Posterior vena cava (tissue), 2 donors: ENCODE measurements at places on chromosomes 7 and 10. TPM values are rescaled to one million over a fixed set of nuclear protein-coding genes. Genes with fewer than 3 reads are reported as not detected.
A peak's percentile ranks its signal among the peaks of the same experiment; 100 is the strongest.

DNA sequence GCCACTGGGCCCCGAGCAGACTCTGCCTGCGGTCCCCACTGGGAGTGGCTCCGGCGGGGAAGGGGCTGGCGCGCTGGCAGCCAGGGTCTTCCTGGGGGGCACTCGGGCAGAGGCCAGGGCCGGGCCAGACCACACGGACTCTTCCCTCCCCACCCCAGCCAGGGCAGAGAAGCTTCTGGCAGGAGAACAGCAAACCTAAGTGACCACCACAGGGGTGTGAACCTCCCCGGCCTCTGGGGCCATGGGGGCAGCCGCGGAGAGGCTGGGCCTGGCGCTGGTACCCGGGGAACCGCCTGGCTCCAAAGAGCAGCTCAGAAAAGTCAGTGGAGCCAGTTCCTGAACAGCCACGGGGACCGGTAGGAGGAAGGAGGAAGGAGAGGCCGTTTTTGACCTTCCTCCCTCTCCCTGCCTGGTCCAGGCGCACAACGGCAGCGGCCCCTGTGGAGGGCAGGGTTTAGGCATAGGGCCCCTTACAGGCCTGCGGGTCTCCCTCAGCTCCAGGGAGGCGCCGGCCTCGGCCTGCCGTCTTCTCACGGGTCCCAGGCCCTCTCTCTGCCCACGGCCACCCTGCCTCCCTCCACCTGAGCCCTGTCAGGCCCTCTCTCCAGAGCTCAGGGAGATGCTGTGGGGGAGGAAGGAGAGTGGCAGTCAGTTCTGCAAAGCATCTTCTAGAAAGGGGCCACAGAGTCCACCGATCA, 51.8 kb downstream of the TMEM209 start:
- DNase-seq, result peak; percentile 79

DNA sequence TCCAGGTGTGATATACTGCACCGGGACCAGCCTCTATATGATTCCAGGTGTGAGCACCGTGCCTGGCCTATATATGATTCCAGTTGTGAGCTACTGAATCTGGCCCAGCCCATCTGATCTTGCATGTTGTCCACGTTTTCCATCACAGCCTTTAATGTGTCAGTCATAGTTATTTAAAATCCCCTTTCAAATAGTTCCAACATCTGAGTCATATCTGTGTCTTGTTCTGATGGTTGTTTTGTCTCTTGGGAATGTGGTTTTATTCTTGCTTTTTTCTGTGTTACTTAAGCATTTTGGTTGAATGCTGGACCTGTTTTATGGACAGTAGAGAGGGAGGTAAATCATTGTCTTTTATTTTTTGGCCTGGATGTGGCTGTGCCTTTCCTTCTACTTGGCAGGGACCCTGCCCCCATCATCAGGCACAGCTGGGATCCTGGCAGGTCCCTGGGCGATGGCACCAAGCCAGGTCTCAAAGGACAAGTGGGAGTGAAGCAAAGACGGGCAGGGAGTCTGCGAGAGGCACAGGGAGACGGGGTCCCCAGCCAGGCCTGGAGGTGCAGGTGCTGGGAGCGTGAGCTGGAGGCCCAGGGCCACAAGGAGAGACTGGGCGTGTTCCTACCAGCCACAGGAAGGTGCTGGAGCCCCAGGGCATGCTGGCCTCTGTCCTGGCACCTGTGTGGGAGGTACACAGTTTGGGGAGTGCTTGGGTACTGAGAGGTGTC, 94.7 kb downstream of the DYNC2I1 start:
- DNase-seq, result no peak

DNA sequence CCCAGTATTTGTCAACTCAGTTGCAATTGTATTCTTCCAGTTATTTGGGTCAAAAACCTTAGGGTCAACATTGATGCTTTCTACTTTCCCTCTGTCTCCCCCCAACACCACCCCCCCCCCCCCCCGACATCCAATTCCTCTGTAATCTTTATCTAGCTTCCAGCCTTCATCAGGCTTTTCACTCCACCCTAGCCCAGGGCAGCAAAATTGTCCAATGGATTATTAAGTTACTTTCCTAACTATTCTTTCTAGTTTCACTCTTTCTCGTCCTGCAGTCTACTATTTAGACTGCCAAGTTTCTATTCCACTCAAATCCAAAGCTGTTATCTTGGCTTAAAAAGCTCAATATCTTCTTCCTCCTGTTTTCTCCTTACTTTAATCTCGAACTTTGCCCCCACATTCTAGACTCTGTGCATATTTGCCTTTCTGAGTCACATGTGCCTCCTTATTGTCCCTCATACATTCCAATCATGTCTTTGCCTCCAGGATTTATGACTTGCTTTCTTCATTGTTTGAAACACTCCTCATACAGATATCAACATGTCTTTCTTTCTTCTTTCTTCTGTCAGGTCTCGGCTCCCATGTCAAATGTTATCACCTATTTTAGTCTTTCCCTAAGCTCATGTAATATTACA, 196.6 kb upstream of the TMEM196 start:
- DNase-seq, result no peak

DNA sequence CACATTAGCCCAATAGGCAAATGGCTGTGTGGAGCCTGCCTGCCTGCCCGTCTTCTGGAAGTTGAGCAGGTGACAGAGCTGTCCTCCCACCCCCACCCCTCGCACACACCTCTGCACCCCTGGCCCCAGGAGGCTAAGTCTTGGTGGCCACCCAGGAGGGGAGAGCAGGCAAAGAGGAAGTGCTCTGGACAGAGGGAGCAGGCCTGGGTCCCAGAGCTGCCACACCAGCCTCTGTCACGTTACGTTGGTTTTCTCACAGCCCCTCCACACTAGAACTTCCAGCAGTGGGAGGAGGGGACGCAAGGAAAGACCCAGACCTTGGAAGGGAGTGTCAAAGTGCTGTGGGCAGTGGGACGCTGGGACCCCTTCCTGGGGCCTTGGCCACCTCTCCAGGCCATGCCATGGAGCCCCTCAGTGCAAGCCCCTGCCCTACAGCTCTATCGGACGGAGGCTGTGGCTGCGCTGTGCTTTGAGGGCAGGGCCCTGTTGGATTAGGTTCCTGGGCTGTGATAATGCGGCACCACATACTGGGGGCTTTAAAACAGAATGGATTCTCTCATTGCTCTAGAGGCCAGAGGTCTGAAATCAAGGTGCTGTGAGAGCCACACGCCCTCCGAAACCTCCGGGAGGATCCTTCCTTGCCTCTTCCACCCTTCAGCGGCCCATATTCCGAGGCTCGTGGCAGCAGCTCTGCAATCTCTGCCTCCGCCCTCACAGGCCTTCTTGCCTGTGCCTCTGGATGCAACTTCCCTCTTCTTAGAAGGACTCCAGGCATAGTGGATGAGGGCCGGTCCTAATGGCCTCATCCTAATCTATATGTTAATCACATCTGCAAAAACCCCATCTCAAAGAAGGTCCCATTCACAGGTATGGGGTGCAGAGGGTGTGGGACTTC, 9.9 kb downstream of the PRKAG2 start:
- peak; percentile 67 for DNase-seq

DNA sequence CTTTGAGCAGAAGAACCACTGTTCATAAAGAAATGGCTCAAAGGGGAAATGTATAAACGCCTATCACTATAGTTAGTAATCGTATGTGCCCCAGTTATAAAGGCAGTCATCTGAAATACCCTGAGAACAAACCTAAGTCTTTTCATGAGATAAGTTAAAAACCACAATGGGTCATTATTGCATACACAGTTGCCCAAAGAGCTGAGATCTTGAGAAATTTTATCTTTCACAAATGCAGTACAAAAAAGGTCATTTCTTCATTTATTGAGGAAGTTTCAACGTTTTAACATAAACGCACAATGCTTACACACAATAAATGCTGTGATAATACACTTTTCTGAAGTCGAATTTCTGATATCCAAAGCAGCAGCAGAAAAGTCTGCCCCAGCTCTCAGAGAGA, 114.4 kb downstream of the MICU1 start:
- DNase-seq, result no peak

DNA sequence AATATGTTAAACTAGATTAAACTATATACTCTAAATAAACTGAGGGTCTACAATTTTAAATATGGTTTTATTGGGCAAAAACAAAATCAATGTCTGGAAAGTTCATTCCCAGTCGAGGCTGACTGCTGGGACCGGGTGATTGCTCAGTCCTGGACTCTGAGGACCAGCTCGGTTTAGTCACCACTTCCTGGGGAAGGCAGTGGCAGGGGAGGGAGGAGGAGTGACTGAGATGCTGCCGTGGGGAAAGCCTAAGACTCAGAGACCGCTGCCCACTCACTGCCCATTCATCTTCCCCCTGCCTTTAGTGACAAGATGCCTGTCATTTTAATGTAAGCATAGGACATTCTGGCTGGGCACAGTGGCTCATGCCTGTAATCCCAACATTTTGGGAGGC, 29.0 kb downstream of the ATOH7 start:
- no peak for DNase-seq

DNA sequence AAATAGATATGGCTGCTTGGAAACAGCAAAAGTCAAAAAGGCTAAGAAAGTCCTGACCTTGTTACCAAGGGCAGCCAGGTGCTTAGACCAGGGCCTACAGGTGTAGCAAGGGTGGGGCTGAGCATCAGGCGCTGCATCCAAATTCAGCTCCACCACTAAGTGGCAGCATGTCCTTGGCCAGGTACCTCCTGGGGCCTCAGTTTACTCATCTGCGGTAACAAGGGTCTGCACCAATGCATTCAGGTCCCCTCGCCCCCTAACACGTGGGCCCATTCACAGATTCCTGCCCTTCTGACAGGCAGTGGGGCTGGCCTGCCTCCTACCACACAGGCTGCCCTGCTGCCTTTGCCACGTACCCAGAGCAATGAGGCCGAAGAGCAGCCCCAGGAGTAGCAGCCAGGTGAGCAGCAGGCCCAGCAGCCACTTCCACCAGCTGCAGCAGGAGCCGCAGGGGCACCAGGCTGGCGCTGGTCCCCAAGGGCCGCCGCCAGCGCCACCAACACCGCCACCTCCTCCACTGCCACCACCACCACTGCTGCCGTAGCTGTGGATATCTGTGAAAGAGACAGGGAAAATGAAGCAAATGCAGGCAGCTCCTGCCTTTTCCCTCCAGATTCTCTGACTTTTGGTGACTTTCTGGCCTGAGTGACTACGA, 28.9 kb downstream of the COL17A1 start:
- no peak for DNase-seq

- DNase-seq, result no peak
Measured at GRCh38 chr7:156833312-156833711, 59.7 kb downstream of the LMBR1 start.

DNA sequence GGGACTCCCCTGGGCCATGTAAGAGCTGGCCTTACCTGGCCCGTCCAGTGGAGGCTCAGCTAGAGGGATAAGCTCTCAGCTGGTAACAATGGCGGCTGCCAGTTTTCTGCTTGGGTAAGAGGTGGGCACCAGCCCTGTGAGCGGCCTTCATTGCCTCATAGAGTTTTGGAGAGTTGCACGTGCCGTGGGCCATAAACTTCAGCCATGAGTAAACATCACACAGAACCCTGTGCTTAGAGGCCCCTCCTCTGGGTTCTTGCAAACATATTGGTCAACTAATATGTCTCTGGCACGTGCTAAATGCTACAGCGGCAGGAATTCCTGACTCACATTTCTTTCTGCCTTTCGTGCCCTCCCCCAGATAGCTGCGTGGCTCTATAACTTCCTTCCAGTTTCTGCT, 103.9 kb upstream of the LEP start:
- DNase-seq, result no peak

- no peak for DNase-seq
Measured at GRCh38 chr7:149718730-149719049, 54.7 kb downstream of the ZNF467 start.

GRCh38 chr10:132453470-132453861, 56.5 kb downstream of the PWWP2B start:
- DNase-seq, result no peak

DNA sequence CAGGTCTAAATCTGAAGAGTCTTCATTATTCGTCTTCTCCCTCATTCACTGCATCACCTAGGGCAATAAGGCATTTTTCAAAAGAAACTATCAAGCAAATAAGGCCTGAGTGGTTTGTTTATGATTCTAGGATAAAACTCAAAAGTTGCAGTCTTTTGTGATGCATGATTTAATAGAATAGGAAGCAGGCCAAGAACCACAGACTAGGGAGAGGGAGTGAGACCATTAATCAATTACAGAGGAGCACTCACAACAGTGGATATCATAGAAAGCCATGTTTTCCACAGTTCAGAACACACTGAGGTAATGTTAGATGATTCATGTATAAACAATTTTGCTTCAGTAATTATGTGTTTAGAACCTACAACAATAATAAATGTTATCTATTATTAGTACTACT, 87.8 kb upstream of the LRRTM3 start:
- DNase-seq, result no peak

- DNase-seq, result no peak
Measured at GRCh38 chr7:31782411-31782991, 95.5 kb downstream of the PPP1R17 start.

- no peak for DNase-seq
Measured at GRCh38 chr10:91023700-91024398, 103.0 kb upstream of the ANKRD1 start.

Gene GRM8
- not detected for total RNA-seq

Gene ZMIZ2
- total RNA-seq, result 67.1 TPM

Gene TMEM229A
- total RNA-seq, result not detected

Gene INHBA
- total RNA-seq, result 73.0 TPM

Gene UCMA
- not detected for total RNA-seq

Gene BRI3
- total RNA-seq, result 183 TPM

Gene CYP3A4
- not detected for total RNA-seq

Gene GPC2
- total RNA-seq, result 0.81 TPM
